ENCODE measurements at places on chromosomes 12 and 14.
A peak's percentile ranks its signal among the peaks of the same experiment; 100 is the strongest.

DNA sequence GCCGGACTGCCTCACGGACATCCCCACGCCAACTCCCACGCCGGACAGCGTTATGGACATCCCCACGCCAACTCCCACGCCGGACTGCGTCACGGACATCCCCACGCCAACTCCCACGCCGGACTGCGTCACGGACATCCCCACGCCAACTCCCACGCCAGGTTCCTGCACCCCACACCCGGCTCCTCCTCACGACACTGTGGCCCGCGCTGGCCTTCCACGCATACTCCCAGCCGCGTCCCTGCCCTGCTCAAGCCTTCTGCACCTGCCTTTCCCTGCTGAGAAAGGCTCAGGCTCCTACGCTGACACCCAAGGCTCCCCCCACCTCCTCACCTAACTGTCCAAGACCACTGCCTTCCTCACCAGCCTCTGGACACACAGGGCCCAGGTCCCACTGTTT is 9.7 kb downstream of the CACNA2D4 start:
- no peak for DNase-seq

DNA sequence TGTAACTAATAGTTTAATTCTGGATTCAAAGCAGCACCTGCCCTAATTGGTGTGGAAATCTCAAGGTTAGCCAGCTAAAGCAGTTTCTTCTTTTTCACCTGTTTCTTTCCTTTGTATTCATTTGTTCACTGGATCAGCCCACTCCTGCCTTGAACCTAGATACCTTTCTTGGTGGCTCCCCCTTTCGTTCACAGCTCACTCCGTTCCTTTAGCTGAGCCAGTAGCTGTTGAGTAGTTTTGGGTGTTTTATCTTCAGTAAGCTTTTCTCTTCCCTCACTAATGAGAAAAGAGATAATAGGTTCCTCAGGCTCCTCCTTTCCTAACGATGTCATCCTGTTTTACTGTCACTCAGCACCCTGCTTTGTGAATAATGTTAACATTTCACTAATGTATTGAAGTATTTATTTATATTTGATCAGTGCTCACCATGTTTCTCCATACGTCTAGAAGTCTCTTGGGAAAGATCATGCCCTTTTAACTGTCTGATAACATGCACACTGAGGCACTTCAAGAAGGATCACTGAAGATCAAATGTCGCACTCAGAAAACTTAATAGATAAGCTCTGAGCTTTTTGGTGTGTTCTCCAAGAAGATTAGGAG is 121.1 kb downstream of the TGFB3 start:
- DNase-seq, result no peak

DNA sequence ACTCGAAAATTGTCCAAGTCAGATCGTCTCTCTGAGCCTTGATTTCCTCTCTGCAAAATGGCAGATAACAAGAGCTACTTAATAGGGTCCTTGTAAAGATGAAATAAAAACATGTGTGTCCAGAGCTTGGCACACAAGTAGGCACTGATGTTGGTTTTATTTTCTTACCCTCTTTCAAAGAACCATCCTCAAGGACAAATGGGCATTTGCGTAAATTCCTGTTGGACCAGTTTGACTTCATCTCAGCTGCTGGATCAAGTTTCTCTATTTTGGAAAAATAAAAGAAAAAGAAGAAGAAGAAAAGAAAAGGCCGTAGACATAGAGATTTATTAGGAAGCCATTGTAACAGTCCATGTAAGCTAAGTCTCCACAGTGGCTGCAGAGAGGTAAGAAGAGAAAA is 47.2 kb downstream of the MAP1LC3B2 start:
- DNase-seq, result no peak

DNA sequence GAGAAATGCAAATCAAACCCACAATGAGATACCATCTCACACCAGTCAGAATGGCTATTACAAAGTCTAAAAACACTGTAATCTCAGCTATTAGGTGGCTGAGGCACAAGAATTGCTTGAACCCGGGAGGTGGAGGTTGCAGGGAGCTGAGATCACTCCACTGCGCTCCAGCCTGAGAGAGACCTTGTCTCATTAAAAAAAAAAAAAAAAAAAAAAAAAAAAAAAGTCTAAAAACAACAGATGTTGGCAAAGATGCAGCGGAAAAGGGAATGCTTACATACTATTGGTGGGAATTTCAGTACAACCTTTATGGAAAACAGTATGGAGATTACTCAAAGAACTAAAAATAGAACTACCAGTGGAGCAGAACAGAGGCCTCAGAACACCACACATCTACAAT is 19.0 kb upstream of the ATF7 start:
- no peak for DNase-seq

DNA sequence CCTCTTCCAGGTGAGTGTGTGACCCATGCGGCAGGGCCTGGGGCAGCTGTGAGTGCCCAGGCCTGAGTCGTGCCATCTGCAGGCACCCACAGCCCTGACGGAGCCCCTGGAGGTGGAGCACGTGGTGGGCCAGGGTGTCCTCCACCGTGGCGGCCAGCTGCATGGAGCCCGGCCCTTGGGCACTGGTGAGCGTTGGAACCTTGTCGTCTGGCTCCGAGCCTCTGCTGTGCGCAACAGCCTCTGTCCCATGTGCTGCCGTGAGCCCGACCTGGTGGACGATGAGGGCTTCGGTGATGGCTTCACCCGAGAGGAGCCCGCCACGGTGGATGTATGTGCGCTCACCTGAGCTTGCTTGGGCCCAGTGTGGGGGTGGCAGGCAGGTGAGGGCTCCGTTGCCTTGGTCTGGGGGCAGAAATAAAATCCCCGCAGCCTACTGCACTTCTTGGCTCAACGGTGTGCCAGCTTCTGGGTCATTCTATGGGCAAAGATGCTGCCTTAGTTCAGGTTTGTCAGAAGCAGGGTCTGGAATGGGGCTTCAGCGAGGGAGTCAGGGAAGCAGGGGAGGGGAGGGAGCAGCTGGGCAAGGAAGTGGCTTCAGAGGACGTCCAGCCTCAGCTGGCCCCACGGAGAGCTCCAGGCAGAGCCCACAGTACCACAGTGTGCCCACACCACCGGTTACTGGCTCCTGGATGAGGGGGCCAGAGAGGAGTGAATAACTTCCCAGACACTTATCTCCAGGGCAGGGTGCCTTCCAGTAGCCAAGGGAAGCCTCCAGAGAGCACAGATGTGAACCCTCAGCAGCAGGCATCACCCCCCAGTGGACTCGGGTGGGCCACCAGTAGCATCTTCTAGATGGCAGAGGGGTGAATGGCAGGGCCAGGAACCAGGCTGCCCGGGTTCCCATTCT is 1.2 kb upstream of the ARL6IP4 start:
- no peak for DNase-seq

GRCh38 chr12:4285070-4285469 is 11.5 kb downstream of the CCND2 start:
- no peak for DNase-seq

- no peak for DNase-seq
Measured at GRCh38 chr12:113231235-113232088, 10.2 kb downstream of the TPCN1 start.

DNA sequence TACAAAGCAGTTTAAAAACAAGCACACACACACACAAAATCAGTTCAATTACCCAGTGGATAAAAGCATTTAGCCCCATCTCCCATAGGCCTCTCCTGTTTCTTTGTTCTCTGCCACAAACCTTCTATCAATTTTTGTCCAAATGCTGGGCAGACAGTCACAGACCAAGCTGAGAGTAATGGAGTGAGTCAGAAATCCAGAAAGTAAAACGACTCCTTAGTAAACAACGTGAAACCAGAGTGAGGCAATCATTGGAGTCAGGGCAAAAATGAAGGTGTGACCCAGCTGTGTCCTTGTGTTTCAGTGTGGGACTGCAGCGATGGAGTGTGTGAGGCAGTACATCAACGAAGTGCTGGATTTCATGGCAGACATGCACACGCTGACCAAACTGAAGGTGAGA is 102.0 kb downstream of the PRIMA1 start:
- no peak for DNase-seq

DNA sequence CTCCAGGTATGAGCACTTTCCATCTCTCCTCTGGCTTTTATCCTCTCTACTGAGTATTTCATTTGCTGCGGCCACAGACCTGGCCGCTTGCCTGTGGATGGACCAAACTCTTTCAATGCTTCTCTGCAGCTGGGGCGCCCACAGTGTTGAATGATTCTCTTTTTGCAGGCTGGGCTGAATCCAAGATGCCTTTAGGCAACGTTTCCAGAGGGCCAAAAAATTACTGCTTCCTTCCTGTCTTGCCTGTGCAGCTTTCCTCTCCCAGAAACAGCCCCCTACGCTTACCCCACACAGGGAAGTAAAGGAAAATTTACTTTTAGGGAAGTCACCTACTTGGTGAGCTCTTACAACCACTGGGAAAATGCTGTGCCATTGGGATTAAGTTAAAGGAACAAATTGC is 55.6 kb upstream of the JDP2 start:
- DNase-seq, result no peak

DNA sequence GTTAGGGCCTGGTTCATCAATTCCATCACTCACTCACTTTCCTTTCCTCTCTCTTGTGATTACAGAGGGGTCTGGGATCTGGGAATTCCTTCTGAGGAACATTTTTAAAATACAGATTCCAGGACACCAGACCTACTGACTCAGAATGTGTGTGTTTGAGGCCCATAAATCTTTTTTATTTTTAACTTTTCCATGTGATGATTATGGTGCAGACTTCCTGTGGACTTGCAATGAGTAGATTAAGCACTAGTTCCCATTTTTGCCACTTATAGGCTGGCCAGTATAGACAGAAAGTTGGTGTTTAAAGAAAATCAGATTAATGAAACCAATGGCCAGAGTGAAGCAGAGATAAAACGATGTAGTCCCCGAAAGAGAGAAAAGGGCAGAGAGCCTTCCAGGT is 28.1 kb downstream of the SLC41A2 start:
- DNase-seq, result no peak

DNA sequence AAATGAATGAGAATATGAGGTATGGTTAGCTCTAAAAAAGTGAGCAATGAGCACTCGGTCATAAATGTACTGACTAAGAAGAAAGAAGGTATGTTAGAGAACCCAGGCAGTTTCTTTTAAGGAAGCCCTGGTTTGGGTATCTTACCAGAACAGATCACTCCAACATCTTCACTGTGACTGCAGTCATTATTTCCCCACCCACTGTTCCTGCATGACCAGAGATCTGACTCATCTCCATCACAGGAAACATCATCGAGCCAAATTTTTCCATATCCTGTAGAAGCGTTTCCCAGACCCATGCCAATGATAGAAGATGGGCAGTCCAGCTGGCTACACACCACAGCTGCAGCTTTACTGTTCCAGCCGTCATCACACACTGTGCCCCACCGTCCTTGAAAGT is 48.0 kb downstream of the CD163L1 start:
- no peak for DNase-seq

DNA sequence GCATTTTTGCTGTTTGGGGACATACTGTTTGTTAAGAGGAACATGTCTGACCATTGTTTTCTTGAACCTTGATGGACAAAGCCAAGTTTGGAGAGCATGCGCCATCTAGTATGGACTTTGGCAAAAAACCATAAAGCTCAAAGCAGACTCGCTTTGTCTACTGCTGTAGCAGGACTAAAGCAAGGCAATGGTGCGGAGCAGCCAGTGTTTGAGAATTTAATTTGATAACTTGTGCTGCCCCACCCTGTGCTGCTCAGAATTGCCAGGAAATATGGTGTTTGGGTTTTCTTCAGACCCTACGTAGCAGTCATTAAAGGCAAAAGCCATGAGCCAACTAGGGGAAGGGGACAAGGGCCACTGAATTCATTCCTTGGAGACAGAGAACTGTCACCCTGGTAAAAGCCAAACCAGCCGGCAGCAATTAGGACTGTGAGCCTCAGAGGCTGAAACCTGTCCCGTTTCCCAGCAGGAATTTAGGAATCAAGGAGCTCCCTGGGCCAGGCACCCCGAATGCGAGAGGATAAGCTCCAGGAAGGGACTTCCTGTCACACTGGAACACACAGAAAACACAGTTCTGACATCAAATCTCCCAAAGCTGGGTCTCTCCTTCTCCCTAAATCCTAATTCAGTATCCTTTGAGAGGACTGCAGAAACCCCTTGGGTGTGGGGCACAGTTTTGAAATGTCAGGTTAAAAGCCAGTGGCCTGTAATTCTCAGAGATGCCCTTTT is 1.1 kb downstream of the AVIL start:
- no peak for DNase-seq

DNA sequence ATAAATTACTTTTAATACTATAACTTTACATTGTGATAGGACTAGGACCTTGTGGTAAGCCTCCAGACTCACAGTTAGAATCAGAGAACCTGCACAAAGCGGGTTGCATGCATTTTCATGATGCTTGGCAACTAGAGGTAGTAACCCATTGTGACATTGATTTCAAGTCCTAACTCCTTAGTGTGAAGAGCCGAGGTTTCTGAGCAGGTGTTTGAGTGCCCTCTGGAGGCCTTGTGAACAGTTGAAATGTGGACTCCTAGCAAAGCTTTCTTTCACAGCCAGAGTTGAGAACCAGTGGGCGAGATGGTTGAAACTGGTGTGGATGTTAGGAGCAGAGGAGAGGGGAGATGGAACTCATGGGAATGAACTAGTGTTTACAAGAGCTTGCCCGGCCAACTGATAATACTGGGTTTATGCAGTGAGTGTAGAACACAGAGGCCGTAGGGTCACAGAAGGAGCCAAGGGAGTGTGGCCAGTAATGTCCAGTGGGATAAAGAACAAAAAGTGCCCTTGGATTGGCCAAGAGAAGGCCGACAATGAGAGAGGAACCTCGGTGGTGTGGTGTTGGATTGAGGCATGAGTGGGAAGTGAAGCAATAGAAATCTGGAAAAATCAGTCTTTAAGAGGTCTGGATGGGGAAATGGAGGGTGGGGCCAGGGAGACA is 10.9 kb downstream of the ZNF664 start:
- peak; percentile 51 for DNase-seq

GRCh38 chr14:34098045-34098984 is 147.4 kb upstream of the EGLN3 start:
- DNase-seq, result peak; percentile 20

- DNase-seq, result no peak
Measured at GRCh38 chr12:90839346-90839745, 115.6 kb downstream of the CCER1 start.

- DNase-seq, result peak; percentile 71
Measured at GRCh38 chr12:24979329-24979728, 30.4 kb upstream of the BCAT1 start.

DNA sequence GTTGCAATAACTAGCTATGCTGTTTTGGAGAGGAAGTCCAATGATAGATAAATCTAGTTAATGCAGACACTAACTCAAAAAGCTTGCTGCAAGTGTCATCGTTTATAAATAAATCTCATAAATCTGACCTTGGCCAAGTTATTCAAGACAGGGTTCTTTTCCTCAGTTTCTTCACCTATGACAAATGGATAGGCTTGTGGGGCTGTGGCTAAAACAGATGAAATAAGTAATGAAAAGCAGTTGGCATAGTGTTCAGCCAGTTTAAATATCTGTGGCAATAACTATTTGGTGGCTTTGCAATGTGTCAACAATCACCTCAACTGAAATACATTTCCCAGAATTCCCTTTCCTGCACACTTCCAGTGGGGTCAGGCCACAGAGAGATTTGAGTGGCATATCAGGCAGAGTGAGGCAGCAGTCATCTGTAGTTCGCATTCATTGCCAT is 169.9 kb downstream of the DYRK2 start:
- no peak for DNase-seq

DNA sequence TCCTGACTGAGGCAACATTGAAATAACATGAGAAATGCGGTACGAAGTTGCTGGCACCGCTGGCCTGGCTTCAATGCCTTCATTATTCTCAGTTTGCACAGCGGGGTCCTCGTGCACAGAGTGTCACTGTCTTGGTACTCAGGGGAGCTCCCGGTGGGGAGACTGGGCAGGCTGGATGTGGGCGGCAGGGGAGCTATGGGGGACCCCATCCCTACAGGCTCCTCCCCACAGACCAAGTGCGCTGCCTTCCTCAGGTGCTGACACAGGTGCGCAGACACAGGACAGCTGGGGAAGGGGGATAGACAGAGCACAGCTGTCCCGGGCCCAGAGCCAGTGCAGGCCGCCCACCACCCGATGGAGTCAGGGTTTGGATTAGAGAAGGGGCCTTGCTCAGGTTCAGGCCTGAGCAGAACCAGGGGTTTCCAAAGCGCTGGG is 270.1 kb downstream of the ADGRD1 start:
- no peak for DNase-seq

All from GDM1 (cell line).